ENCODE measurements at places on chromosomes 3 and 15. TPM values are rescaled to one million over a fixed set of nuclear protein-coding genes. Genes with fewer than 3 reads are reported as not detected.

GRCh38 chr3:183181606-183182005, 19.1 kb upstream of the LAMP3 start:
- H3K27ac ChIP-seq: no peak overlapping the region
- H3K4me3 ChIP-seq: no peak overlapping the region
- H3K4me1 ChIP-seq: peaks cover 24% of the 10 kb centered on the region
- DNase-seq: no peak

GRCh38 chr3:67414740-67415139, 239.7 kb downstream of the SUCLG2 start:
- no peak overlapping the region for H3K4me3 ChIP-seq
- no peak overlapping the region for H3K27ac ChIP-seq
- no peaks in the 10 kb centered on the region for H3K4me1 ChIP-seq

DNA sequence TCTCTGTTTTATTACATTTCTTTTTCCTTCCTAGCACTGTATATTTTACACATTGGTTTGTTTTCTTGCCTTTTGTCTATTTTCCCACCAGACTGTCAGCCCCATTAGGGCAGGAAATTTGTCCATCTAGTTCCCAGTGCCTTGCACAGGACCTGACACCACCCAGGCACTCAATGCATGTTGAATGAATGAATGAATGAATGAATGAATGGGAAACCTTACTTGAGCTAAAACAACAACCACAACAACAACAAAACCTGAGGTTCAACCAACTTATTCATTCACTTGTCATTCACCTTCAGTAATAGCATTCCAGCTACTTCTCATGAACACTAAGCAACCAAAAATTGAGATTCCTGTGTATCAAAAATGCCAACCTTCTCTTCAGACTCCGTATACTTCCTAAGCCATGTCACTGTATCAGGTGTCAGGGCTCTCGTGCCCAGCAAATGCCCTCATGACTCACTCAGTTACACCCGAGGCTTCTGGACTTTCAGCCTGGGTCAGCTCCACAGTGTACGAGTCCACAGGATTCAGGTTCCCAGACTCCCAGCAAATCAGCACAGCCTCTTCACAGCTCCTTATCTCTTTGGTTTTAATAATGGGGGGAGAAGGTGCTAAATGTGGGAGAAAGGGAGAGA, 37.3 kb downstream of the FSD2 start:
- no peak for DNase-seq
- peaks cover 8% of the 10 kb centered on the region for H3K4me1 ChIP-seq
- no peak overlapping the region for H3K27ac ChIP-seq
- no peak overlapping the region for H3K4me3 ChIP-seq
- H3K36me3 ChIP-seq: peaks cover 3% of the 10 kb centered on the region
- H3K27me3 ChIP-seq: no peaks in the 10 kb centered on the region

DNA sequence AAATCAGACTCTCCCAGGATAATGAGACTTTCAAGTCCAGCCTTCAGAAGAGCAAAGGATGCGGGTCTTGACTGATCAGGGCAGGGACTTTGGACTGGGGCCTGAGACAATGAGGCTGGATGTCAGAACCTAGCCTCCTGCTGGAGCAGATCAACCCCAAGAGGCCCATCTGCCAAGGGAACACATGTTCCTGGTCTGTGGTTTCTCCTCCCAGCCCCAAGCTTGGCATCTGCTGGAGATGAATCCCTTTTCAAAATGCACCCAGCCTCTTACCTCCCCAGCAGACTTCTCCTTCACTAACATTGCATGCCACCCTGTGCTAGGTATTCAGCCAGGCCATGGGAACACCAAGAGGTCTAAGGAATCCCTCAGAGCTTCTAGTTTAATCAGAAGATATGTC, 43.7 kb upstream of the MFGE8 start:
- no peak overlapping the region for H3K4me3 ChIP-seq
- no peaks in the 10 kb centered on the region for H3K4me1 ChIP-seq
- no peak overlapping the region for H3K27ac ChIP-seq
- no peaks in the 10 kb centered on the region for H3K36me3 ChIP-seq
- H3K27me3 ChIP-seq: no peaks in the 10 kb centered on the region

- H3K4me3 ChIP-seq: no peak overlapping the region
- peak overlapping the region; percentile 64 for H3K27ac ChIP-seq
- peaks cover 22% of the 10 kb centered on the region for H3K4me1 ChIP-seq
- DNase-seq: peak; percentile 15
- H3K27me3 ChIP-seq: no peaks in the 10 kb centered on the region
Measured at GRCh38 chr15:85583923-85584390, 203.6 kb downstream of the AKAP13 start.

GRCh38 chr3:135267487-135267886, 472.4 kb downstream of the EPHB1 start:
- no peak overlapping the region for H3K4me3 ChIP-seq
- no peaks in the 10 kb centered on the region for H3K27me3 ChIP-seq
- no peak for DNase-seq
- no peaks in the 10 kb centered on the region for H3K36me3 ChIP-seq

DNA sequence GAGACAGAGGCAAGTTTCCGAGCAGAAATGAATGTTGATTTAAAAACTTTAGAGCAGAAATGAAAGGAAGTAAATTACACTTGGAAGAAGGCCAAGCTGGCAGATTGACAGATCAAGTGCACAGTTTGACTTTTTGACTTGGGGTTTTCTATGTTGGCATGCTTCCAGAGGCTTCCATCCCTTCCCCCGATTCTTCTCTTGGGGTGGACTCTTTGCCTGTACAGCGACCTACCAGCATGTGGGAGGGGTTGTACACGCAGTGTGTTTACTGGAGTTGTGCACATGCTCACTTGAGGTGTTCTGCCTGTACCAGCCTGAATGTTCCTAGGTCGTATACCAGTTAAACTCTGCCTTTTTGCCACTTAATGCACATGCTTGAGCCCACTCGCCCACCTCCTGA, 701.5 kb upstream of the GBE1 start:
- no peak overlapping the region for H3K4me3 ChIP-seq
- no peaks in the 10 kb centered on the region for H3K4me1 ChIP-seq
- DNase-seq: no peak
- no peak overlapping the region for H3K27ac ChIP-seq

- no peaks in the 10 kb centered on the region for H3K4me1 ChIP-seq
- H3K27me3 ChIP-seq: no peaks in the 10 kb centered on the region
- no peak for DNase-seq
- H3K36me3 ChIP-seq: no peaks in the 10 kb centered on the region
- no peak overlapping the region for H3K27ac ChIP-seq
- no peak overlapping the region for H3K4me3 ChIP-seq
Measured at GRCh38 chr3:9638155-9638554, 11.2 kb upstream of the MTMR14 start.

DNA sequence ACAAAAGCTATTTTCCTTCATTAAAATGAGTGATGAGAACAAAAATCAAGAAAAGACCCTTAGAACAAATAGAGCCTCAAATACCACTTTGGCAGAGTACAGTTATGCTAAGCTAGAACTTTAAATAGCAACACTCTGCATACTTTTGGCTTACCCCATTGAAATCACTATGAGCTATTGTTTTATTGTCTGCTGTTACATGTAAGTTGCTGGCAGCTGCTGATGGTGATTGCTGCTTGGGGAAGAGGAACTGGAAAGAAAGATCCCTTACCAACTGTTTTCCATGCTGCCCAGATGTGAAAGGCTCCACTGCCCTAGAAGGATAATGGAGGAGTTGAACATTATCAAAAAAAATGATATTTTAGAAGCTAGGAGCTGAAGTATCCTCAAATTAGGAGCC, 135.4 kb downstream of the SYNPR start:
- DNase-seq: no peak
- H3K27me3 ChIP-seq: peaks cover 3% of the 10 kb centered on the region
- no peak overlapping the region for H3K27ac ChIP-seq
- H3K4me3 ChIP-seq: no peak overlapping the region
- H3K4me1 ChIP-seq: no peaks in the 10 kb centered on the region
- no peaks in the 10 kb centered on the region for H3K36me3 ChIP-seq

DNA sequence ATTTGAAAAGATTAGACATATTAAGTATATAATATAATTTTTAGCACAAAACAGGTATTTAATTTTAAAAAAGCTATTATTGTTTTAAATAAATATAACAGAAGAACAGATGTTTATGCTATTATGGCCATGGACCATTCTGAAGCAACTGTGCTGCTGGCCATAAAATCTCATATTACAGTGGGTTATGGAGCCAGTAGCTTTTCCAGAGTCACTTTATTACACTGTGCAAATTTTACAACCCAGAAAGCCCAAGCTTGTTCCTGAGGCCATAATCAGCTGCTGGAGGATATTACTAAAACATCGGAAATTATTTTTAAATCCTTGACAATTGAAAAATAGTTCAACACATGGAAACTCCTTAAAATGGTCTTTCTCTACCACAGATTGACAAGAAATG, 557.3 kb upstream of the KCNMB2 start:
- no peak for DNase-seq
- H3K4me3 ChIP-seq: no peak overlapping the region
- no peaks in the 10 kb centered on the region for H3K36me3 ChIP-seq
- H3K27me3 ChIP-seq: no peaks in the 10 kb centered on the region
- H3K4me1 ChIP-seq: peaks cover 3% of the 10 kb centered on the region

DNA sequence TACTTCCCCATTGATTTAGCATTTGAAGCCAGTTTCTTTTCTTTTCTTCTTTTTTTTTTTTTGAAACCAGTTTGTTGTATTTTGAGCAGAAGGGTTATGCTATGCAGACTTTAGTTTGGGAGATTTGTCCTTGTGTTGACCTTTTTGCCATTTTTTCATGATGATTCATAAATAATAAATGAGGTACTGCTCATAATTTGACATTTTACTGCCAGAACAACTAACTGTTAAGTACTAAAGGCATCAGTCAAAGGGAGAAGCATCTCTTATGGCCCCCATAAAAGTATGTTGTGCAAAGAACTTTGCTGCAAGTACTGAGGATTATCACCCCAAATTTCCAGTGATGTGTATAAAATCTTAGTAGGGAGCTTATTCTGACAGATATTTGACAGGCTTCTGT, 1.7 kb upstream of the GPR87 start:
- H3K4me3 ChIP-seq: no peak overlapping the region
- DNase-seq: no peak
- peaks cover 45% of the 10 kb centered on the region for H3K4me1 ChIP-seq
- H3K27me3 ChIP-seq: no peaks in the 10 kb centered on the region

- no peak for DNase-seq
- no peaks in the 10 kb centered on the region for H3K27me3 ChIP-seq
- no peak overlapping the region for H3K4me3 ChIP-seq
- H3K27ac ChIP-seq: no peak overlapping the region
- peaks cover 35% of the 10 kb centered on the region for H3K36me3 ChIP-seq
Measured at GRCh38 chr15:71152542-71152941, 37.3 kb downstream of the THSD4 start.

- no peaks in the 10 kb centered on the region for H3K36me3 ChIP-seq
- no peak overlapping the region for H3K27ac ChIP-seq
- no peaks in the 10 kb centered on the region for H3K4me1 ChIP-seq
- H3K27me3 ChIP-seq: peaks cover 38% of the 10 kb centered on the region
Measured at GRCh38 chr15:74829991-74830390, 3.6 kb downstream of the CPLX3 start.

- no peaks in the 10 kb centered on the region for H3K27me3 ChIP-seq
- no peak for DNase-seq
- no peak overlapping the region for H3K27ac ChIP-seq
- no peak overlapping the region for H3K4me3 ChIP-seq
- H3K4me1 ChIP-seq: no peaks in the 10 kb centered on the region
Measured at GRCh38 chr3:107542665-107543064, 19.9 kb downstream of the BBX start.

DNA sequence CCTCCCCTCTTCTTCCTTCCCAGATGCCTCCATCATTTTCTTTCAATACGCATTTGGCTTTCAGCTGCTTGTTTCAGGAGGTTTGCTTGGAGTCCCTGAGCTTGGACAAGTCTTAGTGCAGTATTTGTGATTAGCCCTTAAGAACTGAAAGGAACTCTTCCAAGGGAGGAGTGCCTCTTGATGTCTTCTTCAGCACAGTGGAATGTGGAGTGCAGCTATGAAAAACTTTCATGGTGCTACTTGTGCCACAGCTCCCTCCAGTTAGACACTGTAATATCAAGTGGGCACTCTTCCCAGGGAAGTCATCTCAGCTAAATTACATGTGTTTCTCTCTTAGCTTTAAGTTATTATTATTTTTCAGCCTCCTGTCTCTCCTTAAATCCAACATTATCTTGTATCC, 173.1 kb downstream of the NECTIN3 start:
- no peak overlapping the region for H3K4me3 ChIP-seq
- DNase-seq: no peak
- no peaks in the 10 kb centered on the region for H3K36me3 ChIP-seq
- no peaks in the 10 kb centered on the region for H3K27me3 ChIP-seq
- no peaks in the 10 kb centered on the region for H3K4me1 ChIP-seq

- peaks cover 38% of the 10 kb centered on the region for H3K4me1 ChIP-seq
- H3K27ac ChIP-seq: peak overlapping the region; percentile 13
- peak; percentile 55 for DNase-seq
- no peak overlapping the region for H3K4me3 ChIP-seq
- H3K36me3 ChIP-seq: no peaks in the 10 kb centered on the region
Measured at GRCh38 chr3:14324224-14324944, 78.0 kb upstream of the SLC6A6 start.

GRCh38 chr3:127743351-127744252, 70.8 kb downstream of the ABTB1 start:
- H3K36me3 ChIP-seq: no peaks in the 10 kb centered on the region
- H3K27ac ChIP-seq: no peak overlapping the region

GRCh38 chr3:11567516-11568467, 75.9 kb downstream of the VGLL4 start:
- H3K4me3 ChIP-seq: no peak overlapping the region
- H3K27ac ChIP-seq: peak overlapping the region; percentile 43
- no peaks in the 10 kb centered on the region for H3K27me3 ChIP-seq
- peaks cover 22% of the 10 kb centered on the region for H3K4me1 ChIP-seq
- DNase-seq: peak; percentile 60

- no peak overlapping the region for H3K4me3 ChIP-seq
- H3K27me3 ChIP-seq: peaks cover 11% of the 10 kb centered on the region
- no peak for DNase-seq
- no peak overlapping the region for H3K27ac ChIP-seq
- H3K4me1 ChIP-seq: no peaks in the 10 kb centered on the region
Measured at GRCh38 chr15:34804113-34804512, 8.8 kb upstream of the ACTC1 start.

- H3K4me3 ChIP-seq: no peak overlapping the region
- no peak overlapping the region for H3K27ac ChIP-seq
- peaks cover 22% of the 10 kb centered on the region for H3K4me1 ChIP-seq
- no peaks in the 10 kb centered on the region for H3K27me3 ChIP-seq
- no peak for DNase-seq
Measured at GRCh38 chr3:106731230-106731629, 646.0 kb upstream of the CCDC54 start.

- H3K4me1 ChIP-seq: peaks cover 32% of the 10 kb centered on the region
- no peak overlapping the region for H3K27ac ChIP-seq
- no peak for DNase-seq
- H3K36me3 ChIP-seq: no peaks in the 10 kb centered on the region
Measured at GRCh38 chr3:184604615-184605290, 43.2 kb downstream of the EPHB3 start.

GRCh38 chr15:74844319-74845207, 1.6 kb upstream of the ULK3 start:
- no peak for DNase-seq
- H3K36me3 ChIP-seq: peaks cover 19% of the 10 kb centered on the region
- no peak overlapping the region for H3K27ac ChIP-seq
- H3K4me3 ChIP-seq: no peak overlapping the region
- no peaks in the 10 kb centered on the region for H3K27me3 ChIP-seq

- H3K27me3 ChIP-seq: no peaks in the 10 kb centered on the region
- H3K4me1 ChIP-seq: peaks cover 8% of the 10 kb centered on the region
- H3K4me3 ChIP-seq: peak overlapping the region; percentile 90
- no peaks in the 10 kb centered on the region for H3K36me3 ChIP-seq
Measured at GRCh38 chr15:45199136-45199810, 11.5 kb upstream of the SHF start.

WDR49 gene
- polyA plus RNA-seq: not detected

LTF gene
- polyA plus RNA-seq: not detected

EHD4 gene
- 29.5 TPM for polyA plus RNA-seq

LRRN1 gene
- 0.45 TPM for polyA plus RNA-seq

POLR2H gene
- 202 TPM for polyA plus RNA-seq

SH3GL3 gene
- polyA plus RNA-seq: 0.07 TPM

TRIM42 gene
- not detected for polyA plus RNA-seq

C3orf80 gene
- polyA plus RNA-seq: not detected

TFRC gene
- polyA plus RNA-seq: 109 TPM

KLF15 gene
- 0.04 TPM for polyA plus RNA-seq
